ENCODE measurements at places on chromosomes 5 and 9. TPM values are rescaled to one million over a fixed set of nuclear protein-coding genes. Genes with fewer than 3 reads are reported as not detected.

The NCS1 gene
- total RNA-seq, result 2.6 TPM

The GCNT4 gene
- total RNA-seq, result 1.0 TPM

The NOXA1 gene
- total RNA-seq, result 2.8 TPM

The HRH2 gene
- 6.1 TPM for total RNA-seq

The IFNA21 gene
- total RNA-seq, result not detected

The ARSI gene
- total RNA-seq, result 0.38 TPM

The CARD19 gene
- total RNA-seq, result 49.7 TPM

The EIF4E1B gene
- not detected for total RNA-seq

The IFT74 gene
- total RNA-seq, result 13.2 TPM

The SNAPC4 gene
- 3.9 TPM for total RNA-seq

The PCDHB12 gene
- 2.6 TPM for total RNA-seq

The SOX30 gene
- not detected for total RNA-seq

The BTNL8 gene
- 0.34 TPM for total RNA-seq

The QRFP gene
- total RNA-seq, result not detected

The HTR4 gene
- not detected for total RNA-seq

The MLANA gene
- total RNA-seq, result not detected

The INSL4 gene
- not detected for total RNA-seq

The NSG2 gene
- total RNA-seq, result not detected

The IFNA8 gene
- not detected for total RNA-seq

The TMEM232 gene
- total RNA-seq, result 3.6 TPM

The PCDHGA9 gene
- 4.2 TPM for total RNA-seq

The ZDHHC11B gene
- total RNA-seq, result 0.19 TPM

The PCDHGB6 gene
- total RNA-seq, result 5.1 TPM

The TAF11L2 gene
- total RNA-seq, result not detected

The DNAI1 gene
- total RNA-seq, result not detected

The WDR31 gene
- total RNA-seq, result 2.4 TPM

The SPINK13 gene
- total RNA-seq, result not detected

The SLC27A4 gene
- total RNA-seq, result 10.1 TPM

The CCNI2 gene
- total RNA-seq, result not detected

The SPAAR gene
- 42.4 TPM for total RNA-seq

The SPOCK1 gene
- total RNA-seq, result 69.6 TPM

The GABBR2 gene
- not detected for total RNA-seq

The RGS7BP gene
- 0.34 TPM for total RNA-seq

The FAM153A gene
- total RNA-seq, result 3.5 TPM

The TMC1 gene
- 3.6 TPM for total RNA-seq

The ABO gene
- 0.85 TPM for total RNA-seq

The RASEF gene
- total RNA-seq, result 0.16 TPM

The STRBP gene
- total RNA-seq, result 11.3 TPM

The SLIT3 gene
- 94.0 TPM for total RNA-seq

The MYMK gene
- not detected for total RNA-seq

Measured in subcutaneous adipose tissue (tissue), 4 donors.